Left kidney (tissue), 8 donors: ENCODE measurements at places on chromosomes 3 and 15.

DNA sequence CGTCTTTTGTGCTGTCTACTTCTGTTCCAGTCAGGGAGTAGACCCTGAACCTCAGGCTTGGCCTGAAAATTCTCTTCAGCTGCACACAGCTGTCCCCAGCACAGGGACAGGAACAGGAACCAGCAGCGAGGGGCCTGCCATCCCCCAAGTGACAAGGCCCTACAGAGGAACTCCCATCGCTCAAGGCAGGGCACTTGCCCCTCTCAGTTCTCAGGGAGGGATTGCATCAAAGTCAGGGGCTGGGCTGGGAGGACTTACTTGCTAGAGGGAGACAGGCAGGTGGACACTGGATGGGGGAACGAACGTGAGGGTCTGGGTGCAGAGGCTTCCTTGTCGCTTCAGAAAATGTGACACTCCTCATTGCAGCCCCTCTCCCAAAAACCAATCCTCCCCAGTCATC, 163.6 kb downstream of the CHSY1 start:
- DNase-seq, result no peak

DNA sequence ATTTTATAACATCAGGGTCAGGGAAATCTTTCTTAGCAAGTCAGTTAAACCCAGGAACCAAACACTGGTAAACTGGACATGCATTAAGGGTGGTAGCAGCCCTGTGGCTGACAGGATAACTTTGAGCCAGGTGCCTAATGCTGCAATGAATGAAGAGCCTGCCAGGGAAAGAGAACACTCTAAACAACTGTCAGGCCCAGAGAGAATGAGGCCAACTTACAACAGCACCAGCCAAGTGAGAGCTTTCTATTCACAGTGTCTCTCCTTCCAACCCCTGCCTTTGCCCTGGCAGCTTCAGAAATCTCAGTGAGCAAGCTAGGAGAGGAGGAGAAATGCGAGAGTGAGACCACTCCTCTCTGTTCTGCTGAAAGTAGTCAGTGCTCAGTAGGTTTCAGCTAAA, 50.4 kb upstream of the ATP2C1 start:
- no peak for DNase-seq

DNA sequence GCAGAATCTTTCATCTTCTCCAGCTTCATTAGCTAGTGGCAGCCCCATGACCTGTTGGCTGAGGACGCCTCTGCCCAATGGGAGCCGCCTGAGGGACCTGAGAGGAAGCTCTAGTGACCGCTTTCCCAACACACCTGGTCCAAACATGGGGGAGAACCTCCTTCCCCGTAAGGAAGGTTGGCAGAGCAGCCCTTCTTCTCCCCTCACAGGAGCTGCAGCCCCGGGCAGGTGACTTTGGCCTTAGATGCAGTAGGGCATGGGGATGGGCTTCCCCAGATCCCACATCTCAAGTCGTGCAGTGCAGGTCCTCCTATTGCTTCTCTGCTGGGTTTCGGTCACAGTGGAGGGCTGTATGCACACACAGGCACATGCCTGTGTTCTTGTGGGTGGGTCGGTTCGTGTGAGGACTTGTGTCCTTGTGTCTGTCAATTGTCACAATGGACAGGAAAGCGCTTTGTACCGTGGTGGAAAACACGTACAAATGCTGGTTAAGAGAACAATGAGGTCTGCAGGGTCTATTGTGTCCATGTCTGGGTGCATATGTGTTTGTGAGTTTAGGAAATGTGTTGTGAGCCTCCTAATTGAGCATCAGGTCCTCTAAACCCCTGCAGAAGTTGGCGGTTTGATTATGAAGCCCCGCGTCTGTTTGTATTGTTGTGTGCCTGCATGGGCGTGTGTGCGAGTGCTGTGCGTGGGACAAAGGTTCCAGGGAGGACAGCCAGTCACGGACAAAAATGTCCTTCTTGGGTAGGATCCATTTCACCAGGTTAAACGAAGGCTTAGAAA, 1.4 kb downstream of the ISLR2 start:
- DNase-seq, result no peak

DNA sequence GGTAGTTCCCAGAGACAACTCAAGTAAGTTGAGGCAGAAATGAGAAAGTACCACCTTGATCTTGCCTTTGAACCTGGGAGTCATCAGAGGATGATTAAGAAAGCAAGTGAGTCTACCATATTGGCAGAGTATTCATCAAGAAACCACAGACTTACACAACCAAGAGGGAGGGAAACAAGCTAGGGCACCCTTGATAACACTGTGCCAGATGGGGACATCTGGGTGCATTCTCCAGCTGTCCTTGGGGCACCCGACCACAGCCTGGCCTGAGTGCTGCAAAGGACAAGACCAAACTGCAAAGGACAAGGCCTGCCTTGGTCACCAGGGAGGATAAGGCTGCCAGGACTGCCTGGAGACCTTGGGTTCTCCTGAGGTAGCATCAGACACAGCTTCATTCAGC, 553.6 kb downstream of the EPHB1 start:
- no peak for DNase-seq

- DNase-seq, result no peak
Measured at GRCh38 chr15:27575521-27575920, 523.6 kb downstream of the OCA2 start.

GRCh38 chr15:69496001-69496400, 43.4 kb downstream of the RPLP1 start:
- DNase-seq, result no peak

GRCh38 chr15:91342097-91342496, 242.0 kb downstream of the SV2B start:
- DNase-seq, result no peak

DNA sequence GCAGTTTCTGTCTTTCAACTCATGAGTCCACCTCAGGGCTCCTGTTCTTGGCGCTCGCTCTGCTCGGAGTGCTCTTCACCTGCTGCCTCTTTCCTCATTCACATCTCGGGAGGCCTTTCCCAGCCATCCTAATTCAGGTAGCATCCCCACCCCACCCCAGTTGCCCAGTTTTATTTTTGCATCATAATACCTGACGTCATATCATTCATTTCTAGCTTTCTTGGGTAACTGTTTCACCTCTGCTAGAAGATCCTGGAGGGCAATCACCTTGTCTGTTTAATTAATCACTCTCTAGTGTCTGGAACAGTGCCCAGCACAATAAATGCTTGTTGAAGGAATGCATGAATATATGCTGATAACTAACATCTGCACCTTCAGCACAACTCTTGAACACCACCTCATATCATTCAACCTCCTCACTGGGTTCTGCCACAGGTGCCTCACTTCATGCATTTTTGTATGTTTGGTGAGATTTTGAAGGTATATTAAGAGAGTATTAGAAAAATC, 7.6 kb downstream of the NUSAP1 start:
- no peak for DNase-seq

DNA sequence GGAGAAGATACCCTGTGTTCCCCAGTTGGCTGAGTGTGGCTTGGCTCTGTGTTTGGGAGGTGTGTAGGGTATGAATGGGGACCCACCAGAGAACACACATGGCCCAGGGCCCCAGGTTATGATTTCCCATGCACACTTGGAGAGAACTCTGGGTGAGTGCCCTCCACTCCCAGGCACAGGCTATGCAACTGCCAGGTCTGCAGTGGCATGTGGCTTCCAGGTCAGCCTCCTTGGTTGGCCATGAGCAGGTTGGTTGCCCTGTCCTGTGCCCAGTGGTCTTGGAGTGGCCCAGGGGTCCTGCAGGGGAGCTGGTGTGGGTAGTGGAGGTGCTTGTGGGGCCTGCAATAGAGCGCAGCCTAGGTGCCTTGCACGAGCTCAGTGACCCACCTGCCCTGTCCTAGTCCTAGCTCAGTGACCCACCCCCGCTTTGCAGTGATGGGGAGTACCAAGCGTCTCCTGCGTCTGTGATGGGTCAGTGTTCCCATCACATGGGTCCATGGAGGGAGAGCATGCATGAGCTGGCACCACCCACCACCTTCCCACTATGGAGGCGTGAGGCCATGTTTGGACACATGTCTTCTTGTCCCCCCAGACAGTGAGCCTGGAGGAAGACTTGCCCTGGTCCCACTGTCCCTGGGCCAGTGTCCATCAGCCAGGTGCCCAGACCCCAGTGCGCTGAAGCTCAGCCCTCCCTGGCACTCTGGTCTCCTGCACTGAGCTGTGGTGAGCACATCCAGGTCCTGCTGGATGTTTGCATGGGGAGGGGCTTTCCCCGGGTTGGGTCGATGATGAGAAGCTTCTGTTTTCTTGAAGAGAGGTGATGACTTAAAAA, 217.3 kb downstream of the SNRPN start:
- DNase-seq, result no peak

- no peak for DNase-seq
Measured at GRCh38 chr3:25040748-25041147, 387.3 kb upstream of the RARB start.

GRCh38 chr15:82768414-82769054, 37.3 kb downstream of the FSD2 start:
- no peak for DNase-seq
